ENCODE measurements at places on chromosomes 6 and 20.
A peak's percentile ranks its signal among the peaks of the same experiment; 100 is the strongest.

DNA sequence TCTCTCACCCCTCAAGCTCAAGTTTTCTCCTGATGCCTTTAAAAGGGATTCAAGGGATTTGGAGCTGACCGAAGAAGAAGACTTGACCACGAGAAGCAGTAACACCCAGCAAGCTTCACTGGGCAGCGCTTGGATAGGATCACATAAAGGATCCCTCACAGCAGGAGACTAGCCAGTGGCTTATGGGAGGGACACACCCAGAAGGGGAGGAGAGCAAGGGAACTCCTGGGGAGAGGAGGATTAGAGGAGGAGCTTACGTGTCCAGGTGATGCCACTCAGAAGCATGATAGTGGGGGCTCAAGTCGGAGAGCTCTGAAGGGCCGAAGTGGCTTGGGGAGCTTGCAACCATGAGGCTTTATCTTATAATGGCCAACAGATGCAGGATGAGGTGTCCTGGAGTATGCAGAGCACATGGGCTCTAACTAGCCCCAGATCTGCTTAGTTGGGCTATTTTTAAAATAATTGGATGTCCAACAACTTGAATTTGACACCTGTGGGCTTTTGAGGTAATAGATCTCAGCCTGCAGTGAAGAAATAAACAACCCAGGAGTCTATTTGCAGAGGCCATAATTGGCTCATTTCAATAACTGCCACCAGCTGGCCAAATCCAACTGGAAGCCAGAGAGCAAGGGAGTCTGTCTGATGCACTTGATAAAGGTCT is 137.9 kb upstream of the EXOC2 start:
- no peak for DNase-seq

DNA sequence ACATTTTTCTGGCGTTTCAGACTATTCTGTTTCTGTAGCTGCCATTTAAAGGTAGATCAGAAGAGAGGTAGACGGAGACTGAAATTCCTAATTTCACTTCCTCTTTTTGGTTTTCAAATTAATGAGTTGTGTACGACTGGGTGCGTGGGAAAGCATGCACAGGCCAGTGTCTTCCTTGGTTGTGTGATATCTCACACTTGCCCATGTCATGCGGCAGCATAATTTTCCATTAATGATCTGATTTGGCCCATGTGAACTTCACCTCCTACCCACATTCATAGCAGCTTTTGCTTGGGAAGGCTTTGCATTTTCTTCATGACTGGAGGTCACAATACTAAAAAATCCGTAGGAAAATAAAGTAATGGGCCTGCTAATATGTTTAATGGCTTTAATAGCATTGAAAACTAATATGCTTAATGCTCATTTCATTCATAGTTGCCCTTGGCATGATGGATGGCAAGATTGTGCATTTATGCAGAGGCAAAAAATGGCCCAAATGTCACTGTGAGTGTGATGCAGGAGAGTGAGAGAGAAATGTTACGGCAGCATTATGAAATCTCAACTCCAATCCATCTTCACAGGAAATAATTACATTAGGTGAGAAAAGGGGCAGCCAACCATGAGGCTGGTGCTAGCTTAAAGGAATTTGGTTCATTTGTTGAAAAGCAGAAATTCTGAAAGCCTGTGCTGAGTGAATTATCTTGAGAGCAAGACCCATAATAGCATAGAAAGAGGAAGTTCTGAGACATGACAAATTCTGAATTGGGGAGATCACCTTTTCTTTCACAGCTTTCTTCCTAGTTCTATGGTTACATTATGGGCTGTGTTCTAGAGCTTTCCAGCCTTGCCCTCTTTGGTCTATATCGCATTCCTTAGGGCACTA is 69.0 kb upstream of the UST start:
- DNase-seq = no peak

DNA sequence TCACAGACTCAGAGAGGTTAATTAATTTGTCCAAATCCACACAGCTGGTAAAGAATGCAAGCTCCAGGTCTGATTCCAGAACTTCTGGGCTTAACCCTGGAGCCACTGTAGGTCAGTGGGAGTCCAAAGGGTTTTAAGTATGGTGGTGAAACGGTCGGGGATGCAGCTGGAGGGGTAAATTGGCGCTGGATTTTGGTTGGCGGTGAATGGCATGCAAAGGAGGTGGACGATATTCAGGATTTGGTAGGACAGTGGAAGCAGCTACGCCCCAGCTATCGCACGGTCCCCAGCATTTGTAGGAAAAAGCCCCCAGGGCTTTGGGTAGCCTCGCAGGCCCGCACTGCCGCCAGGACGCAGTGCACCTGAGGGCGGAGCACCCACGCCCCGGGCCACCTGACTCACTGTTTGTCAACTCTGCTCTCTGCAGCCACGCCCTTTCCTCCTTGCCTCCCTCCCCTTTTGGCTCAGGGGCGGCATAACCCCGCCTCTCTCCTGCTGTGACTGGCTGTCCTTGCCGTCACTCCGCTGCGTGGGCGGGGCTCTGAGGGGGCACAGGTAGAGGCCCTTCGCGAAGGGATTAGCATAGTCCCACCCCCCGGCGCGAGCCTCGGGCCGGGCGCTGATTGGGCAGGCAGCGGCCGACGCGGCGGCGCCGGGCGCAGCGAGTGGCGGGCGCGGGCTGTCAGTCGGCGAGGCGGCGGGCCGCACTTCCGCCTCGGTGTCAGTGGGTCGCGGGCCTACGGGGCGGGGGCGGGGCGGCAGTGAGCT is at the start of gene OSBPL2:
Gene OSBPL2 (plus strand): TSS at position 721 of the 768 bp plus-strand sequence. CDS start 17,664 bp downstream, outside the sequence.
- peak; percentile 94 for DNase-seq

- no peak for DNase-seq
Observed at GRCh38 chr20:15840636-15841301, 732.5 kb downstream of the KIF16B start.

GRCh38 chr6:68637071-68637470 is 2.0 kb downstream of the ADGRB3 start:
- no peak for DNase-seq

DNA sequence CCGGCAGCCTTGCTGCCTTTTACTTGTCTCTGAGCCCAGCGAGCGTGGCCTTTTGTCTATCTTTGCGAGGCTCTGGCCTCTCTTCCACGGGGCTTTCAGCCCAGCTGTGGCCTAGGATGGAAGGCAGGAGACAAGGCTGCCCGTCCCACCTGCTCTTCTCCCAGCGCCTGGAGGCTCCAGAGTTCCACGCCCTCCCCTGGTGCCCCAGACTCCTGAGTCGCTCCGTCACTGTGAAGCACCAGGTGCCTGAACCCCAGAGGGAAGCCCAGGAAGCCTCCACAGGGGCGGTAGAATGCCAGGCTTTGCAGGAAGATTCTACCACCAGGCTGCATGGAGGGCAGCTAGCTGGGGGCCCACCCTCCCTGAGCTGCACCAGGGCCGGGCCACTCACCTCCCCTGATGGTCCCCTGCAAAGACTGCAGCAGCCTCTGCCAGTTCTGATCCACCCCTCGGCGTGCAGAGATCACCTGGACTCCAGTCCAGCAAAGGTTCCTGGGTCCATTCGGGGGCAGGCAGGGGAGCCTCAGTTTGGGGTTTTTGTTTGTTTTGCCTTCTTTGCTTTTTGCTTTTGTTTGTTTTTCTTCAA is 384.6 kb downstream of the CDH4 start:
- no peak for DNase-seq

DNA sequence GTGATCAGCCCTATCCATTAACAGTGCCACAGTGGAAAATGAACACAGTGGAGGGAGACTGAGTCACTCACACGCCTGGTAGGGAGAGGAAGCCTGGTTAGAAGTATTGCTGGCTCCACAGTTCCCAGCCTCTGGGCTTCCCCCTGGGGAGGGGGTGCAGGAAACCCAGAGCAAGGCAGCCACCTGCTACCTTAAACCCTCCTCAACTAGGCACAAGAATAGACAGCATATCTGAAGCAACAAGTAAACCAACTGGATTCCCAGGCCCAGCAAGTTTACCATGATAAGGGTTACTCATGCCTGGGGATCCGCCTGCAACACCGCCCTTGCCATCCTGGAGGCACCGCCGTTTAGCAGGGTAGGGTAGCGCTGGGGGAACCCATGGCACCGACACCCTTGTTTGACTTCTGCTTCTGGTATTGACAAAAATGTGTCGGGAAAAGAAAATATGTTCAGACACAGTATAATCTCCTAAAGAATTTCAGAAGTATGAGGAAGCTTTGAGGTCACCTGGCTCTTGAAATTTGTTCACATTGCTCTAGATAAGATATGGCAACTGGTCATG is 38.3 kb downstream of the SLC22A23 start:
- DNase-seq = no peak

- DNase-seq = no peak
Observed at GRCh38 chr6:106966671-106967640, 7.6 kb downstream of the CD24 start.

GRCh38 chr20:54112221-54112884 is 42.0 kb upstream of the BCAS1 start:
- DNase-seq = no peak

DNA sequence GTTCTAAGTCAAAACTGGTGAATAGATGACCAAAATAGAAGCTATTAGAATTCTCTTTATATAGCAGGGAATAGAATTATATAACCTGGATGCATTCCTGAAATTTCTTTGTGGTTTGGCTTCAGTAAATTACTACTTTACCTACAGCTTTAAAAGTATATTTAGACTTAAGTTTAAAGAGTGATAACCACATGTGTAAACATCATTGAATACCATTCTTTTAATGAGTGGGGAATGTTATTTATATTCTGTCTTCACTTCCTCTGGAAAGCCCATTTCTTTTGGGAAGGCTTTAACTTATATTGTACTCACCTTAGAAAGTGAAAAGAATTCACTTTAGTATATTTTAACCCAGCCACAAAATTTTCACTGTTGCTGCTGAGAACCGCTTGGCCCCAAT is 39.1 kb downstream of the PLEKHG1 start:
- DNase-seq = no peak

GRCh38 chr6:136968837-136969236 is 46.7 kb downstream of the SLC35D3 start:
- no peak for DNase-seq

DNA sequence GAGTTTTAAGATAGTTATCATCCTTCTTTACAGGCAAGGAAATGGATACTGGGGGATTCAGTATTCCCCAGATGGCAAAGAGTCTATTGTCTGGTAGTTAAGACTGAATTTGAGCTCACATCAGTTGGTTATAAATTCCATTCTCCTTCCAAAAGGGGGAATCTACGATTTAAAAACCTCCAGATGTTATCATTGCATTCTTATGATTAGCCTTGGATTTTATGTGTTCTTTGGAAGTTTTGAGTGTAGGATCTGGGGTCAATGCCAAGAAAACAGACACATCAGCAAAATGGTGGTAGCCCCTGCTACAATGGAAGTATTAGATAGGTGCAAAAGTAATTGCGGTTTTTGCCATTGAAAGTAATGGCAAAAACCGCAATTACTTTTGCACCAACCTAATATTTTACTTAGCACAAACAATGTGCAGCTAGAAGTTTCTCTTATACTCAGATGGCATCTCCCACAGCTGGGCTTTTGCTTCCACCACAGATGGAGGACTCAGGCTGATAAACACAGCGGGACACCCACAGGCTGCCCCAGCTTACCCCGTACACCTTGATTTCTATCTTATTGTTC is 168.2 kb upstream of the RIN2 start:
- DNase-seq = no peak

DNA sequence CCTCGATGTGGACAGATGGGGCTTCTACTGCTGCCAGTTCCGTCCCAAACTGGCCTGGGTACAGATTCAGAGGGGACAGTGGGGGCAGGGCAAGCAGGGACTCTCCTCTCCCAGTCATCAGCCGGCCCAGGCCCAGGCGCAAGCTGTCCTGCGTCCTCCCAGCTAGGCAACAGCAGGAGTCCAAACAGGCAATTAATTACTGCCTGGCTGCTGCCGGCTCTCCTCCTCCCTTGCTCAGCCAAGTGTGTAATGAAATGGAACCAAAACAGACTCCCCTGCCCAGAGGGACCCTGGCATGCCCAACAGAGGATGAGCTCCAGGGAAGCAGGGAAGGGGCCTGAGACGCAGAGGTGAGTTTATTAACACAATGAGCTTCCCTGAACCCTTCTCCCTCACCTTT is 17.8 kb upstream of the SLC32A1 start:
- DNase-seq = no peak

DNA sequence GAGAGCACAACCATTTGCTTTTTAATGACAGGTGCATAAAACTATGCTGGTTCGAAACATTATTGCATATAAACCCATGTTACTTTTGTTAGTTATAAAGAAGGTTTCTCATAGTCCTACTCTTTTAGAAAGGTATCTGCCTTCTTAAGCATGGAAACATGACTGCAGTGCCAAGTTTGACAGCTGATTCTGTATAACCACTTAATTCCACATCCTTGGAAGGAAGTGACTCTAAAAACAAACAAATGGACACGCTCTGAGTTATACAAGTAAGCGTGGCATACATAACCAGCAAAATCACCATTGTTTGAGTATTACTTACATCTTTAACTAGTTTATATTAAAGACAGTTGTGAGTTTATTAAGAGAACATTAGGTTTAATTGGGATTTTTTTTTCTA is 125.0 kb upstream of the HDGFL1 start:
- DNase-seq = no peak

- DNase-seq = no peak
Observed at GRCh38 chr6:114634016-114634415, 291.2 kb upstream of the HS3ST5 start.

DNA sequence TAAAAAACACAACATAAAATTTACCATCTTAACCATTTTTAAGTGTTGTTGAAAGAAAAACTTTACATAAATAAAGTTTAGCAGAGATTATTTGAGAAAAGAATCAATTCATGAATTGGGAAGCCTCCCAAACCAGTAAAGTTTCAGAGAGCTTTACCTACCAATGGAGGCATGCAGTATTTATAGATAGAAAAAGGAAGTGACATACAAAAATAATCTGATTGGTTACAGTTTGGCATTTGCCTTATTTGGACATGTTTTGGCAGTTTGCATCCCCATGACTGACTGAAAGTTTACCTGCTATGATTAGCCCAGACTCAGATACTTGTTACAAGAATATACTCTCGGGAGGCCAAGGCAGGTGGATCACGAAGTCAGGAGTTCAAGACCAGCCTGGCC is 3.7 kb upstream of the CMTR1 start:
- DNase-seq = no peak

DNA sequence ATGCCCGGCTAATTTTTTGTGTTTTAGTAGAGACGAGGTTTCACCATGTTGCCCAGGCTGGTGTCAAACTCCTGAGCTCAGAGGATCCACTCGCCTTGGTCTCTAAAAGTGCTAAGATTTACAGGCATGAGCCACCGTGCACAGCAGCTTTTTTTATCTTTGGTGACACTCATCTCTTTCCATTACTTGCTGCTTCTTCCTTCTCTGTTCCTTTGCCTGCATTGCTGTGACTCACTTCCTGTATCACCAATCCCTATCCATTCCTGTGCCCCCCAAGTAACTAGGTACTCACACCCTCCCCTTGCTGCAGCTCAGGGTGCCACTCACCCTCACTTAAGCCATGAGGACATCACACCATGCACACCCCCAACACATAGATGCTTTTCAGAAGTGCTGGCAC is 24.6 kb downstream of the KHDC1L start:
- no peak for DNase-seq

GRCh38 chr20:38073307-38074071 is 39.9 kb downstream of the RPRD1B start:
- DNase-seq = peak; percentile 81

GRCh38 chr6:17967668-17968518 is 19.5 kb downstream of the KIF13A start:
- no peak for DNase-seq

- DNase-seq = no peak
Observed at GRCh38 chr6:15897063-15897876, 231.6 kb upstream of the MYLIP start.

Data from AG09319 (cell line).